Stimulated activated CD8-positive, alpha-beta memory T cell treated with anti-CD3 and anti-CD28 coated beads, Interleukin-2, amount 100 ng/mL, for 1 hour (primary cell): ENCODE measurements at places on chromosomes 16 and 17.

- no peak for DNase-seq
Observed at GRCh38 chr16:12801511-12802042, 2.1 kb downstream of the CPPED1 start.

GRCh38 chr16:30904114-30904780, 7.8 kb downstream of the CTF1 start:
- no peak for DNase-seq

DNA sequence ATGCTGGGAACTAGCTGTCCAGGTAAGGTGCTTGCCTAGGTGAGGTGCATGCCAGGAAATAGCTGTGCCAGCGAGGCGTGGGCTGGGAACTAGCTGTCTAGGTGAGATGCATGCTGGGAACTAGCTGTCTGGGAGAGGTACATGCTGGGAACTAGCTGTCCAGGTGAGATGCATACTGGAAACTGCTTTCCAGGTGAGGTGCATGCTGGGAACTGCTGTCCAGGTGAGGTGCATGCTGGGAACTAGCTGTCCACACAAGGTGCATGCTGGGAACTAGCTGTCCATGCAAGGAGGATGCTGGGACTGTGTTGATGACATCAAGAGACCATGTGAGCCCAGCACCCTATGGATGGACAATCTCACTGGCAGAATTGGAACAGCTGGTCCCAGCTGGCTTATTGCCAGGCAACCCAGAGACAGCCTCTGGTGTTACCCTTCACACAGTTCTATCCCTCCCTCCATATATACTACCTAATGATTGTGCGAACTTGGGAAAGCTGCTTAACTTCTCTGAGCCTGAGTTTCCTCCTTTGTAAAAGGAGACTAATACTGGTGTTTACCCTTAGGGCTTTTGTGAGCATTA, 479.9 kb upstream of the RBFOX1 start:
- DNase-seq: no peak

DNA sequence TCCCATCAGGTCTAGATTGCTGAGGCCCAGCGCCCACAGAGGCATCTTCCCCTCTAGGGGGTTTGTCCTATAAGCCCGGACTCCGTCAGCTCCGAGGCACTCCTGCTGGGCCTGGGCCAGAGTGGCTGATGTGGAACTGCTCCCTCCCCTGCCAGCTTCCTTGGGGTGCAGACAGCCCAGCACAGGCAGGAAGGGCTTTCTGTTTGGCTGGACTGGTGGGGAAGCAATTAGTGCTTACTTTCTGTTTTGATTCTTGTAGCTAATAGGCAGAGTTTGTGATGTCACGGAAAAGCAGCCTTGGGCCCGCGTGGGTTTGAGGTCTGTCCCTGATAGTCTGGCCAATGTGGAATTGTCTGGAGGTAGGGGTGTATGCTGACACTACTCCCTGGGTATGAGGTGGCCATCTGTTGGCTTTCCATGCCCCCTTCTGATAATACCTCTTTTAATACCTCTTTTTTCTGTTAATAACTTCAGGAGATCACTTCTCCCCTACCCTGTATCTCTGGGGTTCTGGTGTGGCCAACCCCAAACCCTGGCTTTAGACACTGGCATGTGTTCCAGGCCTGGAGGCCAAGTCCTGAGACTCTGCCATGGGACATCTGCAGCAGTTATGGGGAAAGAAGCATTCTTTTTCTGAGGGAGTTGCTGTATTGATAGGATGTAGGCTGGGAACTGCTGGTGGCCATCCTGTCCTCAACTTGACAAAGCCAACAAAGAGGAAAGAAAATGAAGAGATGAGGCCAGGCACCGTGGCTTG, 190.9 kb downstream of the RAB11FIP4 start:
- DNase-seq: no peak

- DNase-seq: no peak
Observed at GRCh38 chr17:17757956-17758845, 76.9 kb downstream of the RAI1 start.

DNA sequence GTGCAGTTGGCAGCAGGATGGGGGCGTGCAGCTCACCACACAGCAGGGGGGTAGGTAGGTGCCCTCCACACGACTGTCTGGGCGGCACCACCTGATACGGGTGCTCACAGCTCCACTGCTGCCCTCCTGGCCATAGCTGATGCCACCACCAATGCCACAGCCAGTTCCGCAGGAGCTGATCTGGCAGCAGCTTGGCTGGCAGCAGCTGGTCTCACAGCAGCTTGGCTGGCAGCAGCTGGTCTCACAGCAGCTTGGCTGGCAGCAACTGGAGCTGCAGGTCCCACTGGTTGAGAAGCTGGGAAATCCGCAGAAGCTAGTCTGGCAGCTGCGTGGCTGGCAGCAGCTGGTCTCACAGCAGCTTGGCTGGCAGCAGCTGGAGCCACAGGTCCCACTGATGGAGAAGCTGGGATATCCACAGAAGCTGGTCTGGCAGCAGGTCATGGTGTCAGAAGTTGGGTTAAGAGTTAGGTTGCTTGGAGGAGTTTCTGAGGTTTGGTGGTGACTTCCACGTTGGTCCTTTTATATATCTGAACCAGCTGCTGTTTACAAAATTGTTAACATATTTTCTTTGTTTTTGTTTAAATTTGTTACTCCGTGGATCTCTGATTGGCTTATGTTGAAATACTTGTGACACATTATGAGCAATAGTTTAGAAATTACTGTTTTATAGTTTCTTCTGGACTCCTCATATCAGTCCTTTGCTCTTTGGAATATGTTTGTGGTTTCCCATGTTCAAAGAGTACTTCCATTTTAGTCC, at the start of gene KRTAP1-5:
TSS of gene KRTAP1-5 (minus strand) at position 494 of the 757 bp plus-strand sequence. CDS start at position 441, 53 bp downstream.
- no peak for DNase-seq

DNA sequence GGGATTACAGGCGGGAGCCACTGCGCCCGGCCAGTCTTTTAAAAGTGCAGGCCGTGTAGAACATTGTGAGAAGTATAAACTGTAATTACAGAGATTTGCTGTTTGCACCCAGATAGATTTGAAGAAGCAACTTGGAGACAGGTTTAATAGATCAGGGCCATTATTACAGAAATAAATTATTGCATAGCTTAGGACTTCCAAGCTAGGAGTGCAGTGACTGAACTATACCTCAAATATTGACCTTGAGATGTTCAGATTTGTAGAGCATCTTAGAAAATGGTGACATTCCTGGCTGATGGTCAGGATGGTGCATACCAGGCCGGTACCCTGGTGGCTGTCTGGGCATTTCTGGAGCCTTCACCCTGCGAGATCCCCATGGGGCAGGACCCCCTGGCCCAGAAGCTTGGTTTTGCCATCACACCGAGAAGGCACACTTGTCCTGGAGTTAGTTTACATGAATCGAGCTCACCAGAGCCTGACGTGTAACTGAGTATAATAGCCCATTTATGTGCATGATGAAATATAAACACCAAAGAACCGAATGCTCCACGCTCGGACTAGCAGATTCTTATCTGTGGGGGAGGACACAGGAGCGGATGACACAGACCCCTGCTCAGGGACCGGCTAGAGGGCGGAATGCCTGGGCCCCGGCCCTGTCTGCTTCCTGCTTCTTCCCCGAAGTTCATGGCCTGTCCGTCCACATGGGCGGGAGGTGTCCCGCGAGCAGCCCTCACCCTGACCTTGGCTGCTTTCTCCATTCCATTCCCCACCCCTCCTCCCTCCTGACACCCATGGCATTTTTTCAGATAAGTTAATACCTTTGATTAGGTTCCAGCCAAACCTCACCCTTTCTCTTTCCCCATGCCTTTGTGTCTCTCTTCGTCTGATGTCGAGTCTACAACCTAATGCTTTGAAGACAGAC, 32.1 kb downstream of the CCDC40 start:
- no peak for DNase-seq

GRCh38 chr17:56119191-56119590, 34.1 kb upstream of the ANKFN1 start:
- DNase-seq: no peak

GRCh38 chr17:11240041-11240840, 772 bp upstream of the SHISA6 start:
- DNase-seq: no peak

- DNase-seq: no peak
Observed at GRCh38 chr17:71503710-71504465, 616.9 kb upstream of the SOX9 start.

- no peak for DNase-seq
Observed at GRCh38 chr16:88854306-88855111, 2.2 kb downstream of the GALNS start.

DNA sequence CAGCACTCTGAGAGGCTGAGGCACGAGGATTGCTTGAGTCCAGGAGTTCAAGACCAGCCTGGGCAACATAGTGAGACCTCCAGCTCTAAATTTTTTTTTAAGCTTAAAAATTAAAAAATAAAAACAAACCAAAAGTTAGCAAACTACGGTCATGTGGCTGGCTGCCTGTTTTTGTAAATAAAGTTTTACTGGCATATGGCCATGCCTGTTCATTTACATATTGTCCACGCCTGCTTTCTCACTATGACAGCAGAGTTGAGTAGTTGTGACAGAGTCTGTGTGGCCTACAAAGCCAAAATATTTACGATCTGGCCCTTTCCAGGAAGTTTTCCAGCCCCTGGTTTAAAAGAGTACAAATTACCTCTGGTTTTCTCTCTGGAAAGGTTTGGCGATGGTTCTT, 3.3 kb downstream of the SLX4 start:
- no peak for DNase-seq

- no peak for DNase-seq
Observed at GRCh38 chr16:31025339-31025738, 8.0 kb upstream of the STX4 start.

DNA sequence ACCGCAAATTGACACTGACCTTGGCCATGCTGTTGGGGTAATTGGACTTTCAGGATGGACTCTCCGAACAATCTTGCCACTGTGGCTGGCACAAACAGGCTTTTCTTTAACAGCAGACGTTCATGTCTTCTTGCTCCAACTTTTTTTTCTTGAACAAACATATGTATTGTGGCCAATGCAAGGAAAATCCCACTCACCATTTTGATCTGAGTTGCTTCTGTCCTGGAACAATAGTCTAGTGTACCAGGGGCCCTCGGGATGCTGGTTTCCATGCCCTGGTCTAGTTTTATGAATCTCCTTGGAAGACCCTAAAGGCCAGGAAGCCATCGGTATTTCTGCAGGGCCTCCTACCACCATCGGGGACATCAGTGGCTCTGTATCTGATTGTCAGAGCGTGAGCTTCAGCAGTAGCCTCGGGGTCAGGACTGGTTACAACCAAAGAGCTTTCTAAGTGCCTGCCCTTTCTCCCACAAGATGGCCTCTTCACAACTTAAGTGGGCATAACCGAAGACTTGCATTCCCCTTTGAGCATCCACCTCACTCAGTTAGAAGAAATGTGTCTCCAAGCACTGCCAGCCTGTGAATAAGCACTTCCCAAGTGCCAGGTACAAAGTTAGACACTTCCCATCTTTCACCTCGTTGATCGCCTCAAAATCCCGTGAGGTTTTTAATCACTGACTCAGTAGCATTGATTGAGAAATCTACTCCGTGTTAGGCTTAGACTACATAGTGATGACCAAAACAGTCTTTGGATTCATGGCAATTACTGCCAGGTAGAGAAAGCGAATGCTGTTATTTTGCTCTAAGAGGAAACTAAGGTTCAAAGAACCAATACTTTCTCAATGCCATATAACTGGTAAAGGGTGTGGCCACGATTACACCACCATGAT, 87.0 kb upstream of the TBX2 start:
- no peak for DNase-seq

- DNase-seq: no peak
Observed at GRCh38 chr17:80959330-80960036, 32.2 kb upstream of the CHMP6 start.

GRCh38 chr16:66856184-66856730, 12.0 kb downstream of the CA7 start:
- no peak for DNase-seq

GRCh38 chr16:4945560-4946502, 8.9 kb upstream of the PPL start:
- DNase-seq: no peak

GRCh38 chr16:87982581-87983041, 31.4 kb downstream of the BANP start:
- DNase-seq: no peak

GRCh38 chr16:85611194-85611443, 2.0 kb upstream of the GSE1 start:
- no peak for DNase-seq

- no peak for DNase-seq
Observed at GRCh38 chr17:55336426-55336825, 71.7 kb downstream of the HLF start.

- no peak for DNase-seq
Observed at GRCh38 chr16:10935226-10935915, 6.9 kb downstream of the DEXI start.

GRCh38 chr16:89557690-89558490, 2.6 kb upstream of the RPL13 start:
- DNase-seq: no peak

DNA sequence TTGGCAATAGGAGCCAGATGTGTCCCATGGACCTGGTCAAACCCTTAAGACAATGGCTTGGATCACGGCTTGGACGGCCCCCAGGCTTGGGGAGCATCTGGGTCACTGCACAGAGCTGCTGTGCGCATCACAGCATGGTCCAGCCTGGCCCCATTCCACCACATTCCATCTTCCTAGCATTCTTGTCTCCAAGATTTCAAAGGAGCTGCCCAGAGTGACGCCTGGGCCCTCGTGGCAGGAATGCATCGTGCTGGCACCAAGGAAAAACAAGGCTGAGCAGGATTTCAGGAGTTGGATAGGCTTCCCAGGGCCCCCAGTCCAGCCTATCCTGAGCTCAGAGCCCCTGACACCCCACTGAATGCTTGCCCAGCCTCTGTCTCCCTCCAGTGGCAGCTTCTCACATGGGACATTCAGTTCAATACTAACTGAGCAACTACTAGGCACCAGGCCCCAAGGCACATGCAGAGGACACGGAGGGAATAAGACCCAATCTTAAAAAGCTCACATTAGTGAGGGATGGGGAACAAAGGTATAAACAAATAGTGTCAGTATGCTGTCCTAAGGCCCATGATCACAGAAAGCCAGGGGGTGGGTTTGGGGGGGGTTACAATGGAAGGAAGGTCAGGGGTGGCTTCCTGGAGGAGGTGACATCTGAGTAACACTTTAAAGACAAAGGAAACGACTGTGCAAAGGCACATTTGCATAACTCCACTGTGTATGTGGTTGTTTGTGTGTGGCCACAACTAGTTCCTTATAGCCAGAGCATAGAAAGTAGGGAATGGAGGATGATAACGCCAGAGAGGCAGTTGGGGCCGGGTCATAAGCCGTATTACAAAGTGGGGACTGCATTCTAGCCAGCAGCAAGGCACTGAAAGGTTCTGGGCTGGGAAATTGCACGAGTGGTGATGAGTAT, 34.1 kb downstream of the TK2 start:
- DNase-seq: no peak

GRCh38 chr16:67404740-67405226, 11.5 kb upstream of the TPPP3 start:
- DNase-seq: no peak

GRCh38 chr17:80660527-80661198, 116.0 kb downstream of the RPTOR start:
- DNase-seq: no peak

- no peak for DNase-seq
Observed at GRCh38 chr17:17710728-17711541, 29.7 kb downstream of the RAI1 start.

DNA sequence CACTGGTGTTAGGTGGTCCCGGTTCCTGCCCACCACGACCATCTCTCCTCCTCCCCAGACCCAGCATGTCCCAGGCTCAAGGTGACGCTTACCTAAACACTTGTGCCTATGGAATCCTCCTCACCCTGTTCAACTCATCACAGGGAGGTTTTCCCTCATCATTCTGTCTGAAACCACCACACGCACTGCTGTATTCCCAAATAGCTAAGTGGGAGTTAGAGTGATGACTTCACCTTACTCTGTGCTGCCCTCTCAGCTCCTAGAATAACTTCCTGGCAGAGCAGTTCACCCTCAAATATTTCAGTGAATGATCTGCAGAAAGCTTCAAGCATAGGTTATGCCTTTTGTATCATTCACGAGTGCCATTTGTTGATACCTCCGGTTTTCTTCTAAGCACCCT, 216.5 kb downstream of the CPPED1 start:
- no peak for DNase-seq
